ENCODE measurements at places on chromosomes 11 and 22.

DNA sequence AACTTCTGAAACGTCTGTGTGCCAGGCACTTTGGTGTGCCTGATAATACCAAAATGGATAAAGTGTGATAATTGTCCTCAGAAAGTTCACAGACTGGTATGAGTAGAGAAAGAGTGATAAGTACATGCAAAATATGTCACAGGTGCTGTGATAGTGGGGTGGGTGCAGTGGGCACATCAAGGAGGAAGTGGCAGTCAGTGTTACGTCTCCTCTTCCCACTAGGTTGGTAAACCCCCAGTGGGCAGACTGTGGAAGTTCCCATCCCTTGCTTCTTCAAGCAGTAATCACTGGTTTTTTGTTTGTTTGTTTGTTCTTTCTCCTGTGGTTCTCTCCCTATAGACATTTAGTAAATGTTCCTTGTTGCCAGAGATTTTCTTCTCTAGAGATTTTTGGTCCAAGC lies 5.4 kb downstream of the RNF121 start:
- DNase-seq = no peak

DNA sequence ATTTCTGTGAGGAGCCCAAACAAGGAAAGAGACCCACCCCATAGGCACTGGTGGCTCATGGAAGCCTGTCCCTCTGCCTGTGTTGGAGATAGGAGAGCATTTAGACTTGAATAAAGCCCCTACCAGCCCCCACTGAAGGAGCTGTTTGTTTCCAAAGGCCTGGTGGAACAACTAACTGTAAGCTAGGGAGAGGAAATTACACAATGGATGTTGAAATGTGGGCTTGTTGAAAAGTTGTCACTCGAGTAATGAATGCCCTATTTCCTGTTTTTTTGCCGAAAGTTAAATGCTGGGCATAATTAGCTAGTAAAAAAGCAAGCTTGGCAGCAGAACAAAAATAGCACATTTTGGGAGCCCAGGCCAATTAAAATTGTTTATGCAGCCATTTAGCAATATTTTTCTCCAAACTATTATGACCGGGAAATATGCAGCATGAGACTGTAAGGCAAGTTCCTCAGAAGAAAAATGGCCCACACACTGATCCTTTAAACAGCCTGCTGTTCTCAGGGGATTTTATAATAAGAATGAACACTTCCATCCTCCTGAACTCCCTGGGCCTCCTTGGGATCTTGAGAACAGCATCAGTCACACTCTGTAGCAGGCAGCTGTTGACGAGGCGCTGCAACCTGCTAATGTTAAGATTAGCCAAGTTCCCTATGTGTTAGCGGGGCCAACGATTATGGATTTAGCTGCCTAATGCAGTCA lies 38.6 kb upstream of the LMO2 start:
- DNase-seq = no peak

DNA sequence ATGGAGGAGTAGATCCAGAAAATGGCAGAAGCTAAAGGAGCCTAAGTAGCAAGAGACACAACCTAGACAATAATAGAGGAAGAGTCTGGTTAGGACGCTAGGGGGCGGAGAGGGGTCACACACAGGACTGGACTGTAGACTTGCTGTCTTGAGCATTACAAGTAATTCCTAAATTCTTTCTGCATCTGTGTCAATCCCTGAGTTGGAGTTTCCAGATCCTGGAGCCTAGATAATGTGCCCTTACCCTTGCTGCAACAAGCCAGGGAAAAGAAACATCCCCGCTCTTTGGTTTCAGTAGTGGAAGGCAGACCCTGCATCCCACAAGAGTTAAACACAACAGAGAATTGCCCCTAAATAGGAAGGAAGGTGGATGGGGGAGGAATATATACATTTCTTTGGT lies 14.9 kb upstream of the CCDC73 start:
- no peak for DNase-seq

DNA sequence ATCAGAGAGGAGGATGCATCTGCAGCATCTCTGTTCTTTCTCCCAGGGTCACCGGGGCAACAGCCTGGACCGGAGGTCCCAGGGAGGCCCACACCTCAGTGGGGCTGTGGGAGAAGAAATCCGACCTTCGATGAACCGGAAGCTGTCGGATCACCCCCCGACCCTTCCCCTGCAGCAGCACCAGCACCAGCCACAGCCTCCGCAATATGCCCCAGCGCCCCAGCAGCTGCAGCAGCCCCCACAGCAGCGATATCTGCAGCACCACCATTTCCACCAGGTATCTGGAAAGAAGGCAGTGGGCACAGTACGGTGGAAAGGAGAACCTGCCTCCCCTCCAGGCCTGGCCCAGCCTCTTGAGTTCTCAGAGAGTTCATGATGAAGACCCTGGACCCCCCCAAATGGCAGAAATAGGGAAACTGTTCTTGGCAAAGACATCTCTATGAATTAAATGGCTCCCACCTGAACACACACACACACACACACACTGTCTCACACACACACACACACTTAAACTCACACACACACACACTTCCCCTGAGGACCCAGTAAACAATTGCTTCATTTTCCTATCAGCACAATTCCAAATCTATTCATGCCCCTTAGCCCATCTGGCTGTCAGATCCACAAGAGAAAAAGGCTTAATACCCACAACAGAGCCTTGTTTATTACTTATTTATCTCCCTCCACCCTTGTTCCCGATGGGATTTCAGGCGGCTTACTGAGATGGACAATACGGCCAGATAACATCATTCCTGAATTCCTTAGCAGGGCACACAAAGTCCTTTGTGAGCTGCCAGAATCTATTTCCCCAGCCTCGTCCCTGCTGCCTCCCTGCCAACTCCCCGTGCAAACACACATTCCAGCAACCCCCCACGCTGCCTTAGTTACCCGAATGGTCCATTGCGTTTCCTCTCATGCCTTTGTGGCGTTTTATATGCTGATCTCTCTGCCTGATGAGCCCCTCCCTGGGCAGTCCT lies 8.1 kb downstream of the TMA7B start:
- no peak for DNase-seq

DNA sequence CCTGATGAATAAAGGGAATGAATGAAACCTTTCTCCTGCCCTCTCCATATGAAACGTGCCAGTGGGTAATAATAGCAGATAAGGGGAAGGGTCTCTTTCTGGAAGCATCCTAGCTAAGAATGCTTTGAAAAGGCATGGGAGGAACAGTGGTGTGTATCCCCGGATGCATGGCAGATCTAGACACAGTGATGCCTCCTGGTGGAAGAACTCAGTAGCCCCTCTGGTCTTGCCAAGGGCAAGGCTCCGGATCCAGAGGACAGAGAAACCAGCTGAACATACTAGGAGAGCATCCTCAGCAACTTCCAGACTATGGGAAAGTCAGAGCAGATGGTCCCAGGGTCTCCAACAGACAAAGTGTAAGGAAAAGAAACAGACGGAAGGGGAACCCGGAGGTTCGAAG lies 6.4 kb downstream of the BAIAP2L2 start:
- no peak for DNase-seq

DNA sequence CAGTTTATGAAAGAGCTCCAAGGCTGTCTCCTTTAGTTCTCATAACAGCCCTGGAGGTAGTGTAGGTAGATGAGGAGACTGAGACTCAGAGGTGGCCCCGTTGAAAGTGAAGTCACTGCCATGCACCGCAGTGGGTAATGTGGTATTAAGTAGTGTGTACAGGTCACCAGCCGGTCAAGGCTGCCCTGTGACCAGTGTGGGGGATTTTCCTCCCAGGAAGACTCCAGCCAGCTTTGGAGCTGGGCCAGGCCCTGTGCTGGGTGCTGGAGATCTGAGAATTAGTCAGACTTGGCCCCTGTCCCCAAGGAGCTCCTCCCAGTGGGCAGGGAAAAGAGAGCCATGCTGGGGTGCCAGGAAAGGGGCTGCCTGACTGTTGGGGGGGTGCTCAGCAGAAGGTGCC lies 5.3 kb downstream of the OMP start:
- no peak for DNase-seq

- DNase-seq = no peak
Measured at GRCh38 chr22:11613898-11614755, 3913.9 kb upstream of the OR11H1 start.

GRCh38 chr22:20145832-20146223 lies 5.0 kb downstream of the CCDC188 start:
- DNase-seq = no peak

DNA sequence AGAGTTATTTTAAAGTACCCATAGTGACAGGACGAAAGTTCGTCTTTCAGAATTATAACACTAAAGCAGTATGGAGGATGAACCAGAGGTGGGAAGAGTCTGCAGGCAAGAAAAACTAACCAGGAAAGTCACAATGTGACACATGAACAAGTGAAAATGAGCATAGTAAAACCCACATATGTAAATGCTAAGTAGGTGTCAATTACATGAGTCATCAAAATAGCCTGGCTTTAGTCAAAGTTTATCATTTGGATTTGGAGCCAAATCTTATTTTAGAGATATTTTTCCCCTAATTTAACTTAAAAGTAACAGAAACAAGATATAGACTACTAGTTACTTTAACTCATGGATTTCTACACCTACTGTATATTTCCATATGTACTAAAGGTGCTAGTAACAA lies 159.8 kb downstream of the GRIA4 start:
- DNase-seq = no peak

Measured in CD8-positive, alpha-beta memory T cell (primary cell).